ENCODE measurements at places on chromosomes 12 and 14.

DNA sequence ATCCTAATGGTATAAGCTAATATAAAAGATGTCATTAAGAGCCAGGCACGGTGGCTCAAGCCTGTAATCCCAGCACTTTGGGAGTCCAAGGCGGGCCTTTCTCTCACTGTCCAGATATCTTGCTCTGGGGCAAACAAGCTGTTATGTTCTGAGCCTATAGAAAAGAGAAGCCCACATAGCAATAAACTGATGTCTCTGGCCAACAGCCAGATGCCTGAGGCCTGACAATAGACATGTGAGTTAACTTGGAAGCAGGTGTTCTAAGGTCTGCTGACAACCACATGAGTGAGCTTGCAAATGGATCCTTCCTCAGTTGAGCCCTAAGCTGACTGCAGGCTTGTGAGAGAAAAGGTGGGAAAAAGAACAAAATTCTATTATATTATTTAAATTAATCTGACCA is 25.0 kb downstream of the YAF2 start:
- DNase-seq, result no peak

DNA sequence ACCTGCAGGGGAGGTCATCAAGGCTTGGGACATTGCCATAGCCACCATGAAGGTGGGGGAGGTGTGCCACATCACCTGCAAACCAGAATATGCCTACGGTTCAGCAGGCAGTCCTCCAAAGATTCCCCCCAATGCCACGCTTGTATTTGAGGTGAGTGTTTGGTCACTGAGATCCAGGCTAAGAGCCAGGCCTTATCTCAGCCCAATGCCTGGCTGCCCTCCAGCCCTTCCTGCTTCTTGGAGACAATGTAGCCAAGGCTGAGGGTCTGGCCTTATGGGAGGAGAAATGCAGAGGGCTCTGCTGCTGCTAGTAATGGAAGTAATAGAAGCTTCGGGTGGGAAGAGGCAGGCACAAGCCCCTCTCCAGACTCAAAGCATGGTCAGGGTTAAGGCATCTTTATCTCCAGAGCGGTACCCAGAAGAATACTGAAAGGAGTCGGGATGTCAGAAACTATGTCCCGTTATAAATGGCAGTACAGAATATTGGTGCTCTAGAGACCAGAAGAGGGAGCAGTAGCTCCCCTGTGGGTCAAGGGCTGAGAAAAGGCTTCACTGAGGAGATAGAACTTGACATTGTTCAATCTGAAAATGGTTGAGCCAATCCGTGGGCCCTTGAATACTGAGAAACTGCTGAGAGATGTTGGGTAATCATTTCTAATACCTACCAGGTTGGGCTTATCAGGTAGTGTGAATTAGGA is 3.1 kb downstream of the FKBP4 start:
- no peak for DNase-seq

DNA sequence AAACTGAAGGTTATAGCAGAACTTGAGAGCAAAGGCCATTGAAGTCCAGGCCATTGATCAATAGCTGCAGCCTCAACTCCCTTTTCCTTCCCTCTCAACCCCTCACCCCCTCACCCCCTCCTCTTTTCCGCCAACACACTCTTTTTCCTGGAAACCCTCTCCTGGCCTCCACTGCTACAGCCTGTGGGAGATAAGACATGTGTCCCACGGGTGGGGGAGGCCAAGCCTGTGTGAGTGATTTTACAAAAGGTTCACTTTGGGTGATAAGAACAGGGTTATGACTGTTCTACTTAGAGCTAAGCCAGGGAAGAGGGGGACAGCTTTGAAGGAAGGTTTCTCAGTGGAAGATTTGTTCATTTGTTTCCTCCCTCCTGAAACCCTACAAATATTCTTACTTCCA is 9.2 kb upstream of the FGF23 start:
- DNase-seq, result no peak

DNA sequence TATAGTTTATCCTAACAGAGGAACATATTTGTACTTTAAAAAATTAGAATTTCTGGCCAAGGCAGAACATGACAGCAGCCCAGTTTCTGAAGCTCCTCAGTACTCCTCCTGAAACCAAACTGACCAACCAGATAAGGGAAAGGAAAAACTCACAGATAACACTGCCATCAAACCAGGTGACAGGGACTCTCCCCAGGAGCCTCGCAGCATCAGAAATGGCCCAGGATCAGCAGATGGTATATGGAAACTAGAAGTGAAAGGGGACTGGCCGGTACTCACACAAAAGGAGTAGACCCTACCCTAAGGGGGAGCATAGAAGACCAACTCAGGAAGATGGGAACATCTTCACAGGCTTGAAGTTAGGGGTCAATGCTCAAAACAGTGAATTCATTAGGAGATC is 22.0 kb downstream of the GALC start:
- no peak for DNase-seq

DNA sequence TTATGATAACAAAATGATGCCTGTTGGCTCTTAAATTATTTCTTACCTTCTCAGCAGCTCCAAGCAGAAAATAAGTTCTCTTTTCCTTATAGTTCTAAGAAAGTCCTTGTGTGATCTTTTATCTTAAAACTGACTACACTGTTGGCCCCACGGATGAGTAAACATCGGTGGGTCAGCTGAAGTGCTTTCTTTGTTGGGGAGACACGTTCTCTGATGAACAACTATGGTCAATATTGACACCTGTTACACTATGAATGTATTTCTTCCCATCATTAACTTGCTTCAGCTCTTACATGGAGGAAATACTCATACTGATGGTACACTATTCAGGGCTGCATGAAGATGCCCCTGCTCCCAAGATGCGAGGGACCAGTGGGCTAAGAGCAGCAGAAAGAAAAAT is 110.8 kb upstream of the EEA1 start:
- DNase-seq, result no peak

GRCh38 chr14:68655021-68655831 is 137.6 kb downstream of the ZFP36L1 start:
- DNase-seq, result no peak

DNA sequence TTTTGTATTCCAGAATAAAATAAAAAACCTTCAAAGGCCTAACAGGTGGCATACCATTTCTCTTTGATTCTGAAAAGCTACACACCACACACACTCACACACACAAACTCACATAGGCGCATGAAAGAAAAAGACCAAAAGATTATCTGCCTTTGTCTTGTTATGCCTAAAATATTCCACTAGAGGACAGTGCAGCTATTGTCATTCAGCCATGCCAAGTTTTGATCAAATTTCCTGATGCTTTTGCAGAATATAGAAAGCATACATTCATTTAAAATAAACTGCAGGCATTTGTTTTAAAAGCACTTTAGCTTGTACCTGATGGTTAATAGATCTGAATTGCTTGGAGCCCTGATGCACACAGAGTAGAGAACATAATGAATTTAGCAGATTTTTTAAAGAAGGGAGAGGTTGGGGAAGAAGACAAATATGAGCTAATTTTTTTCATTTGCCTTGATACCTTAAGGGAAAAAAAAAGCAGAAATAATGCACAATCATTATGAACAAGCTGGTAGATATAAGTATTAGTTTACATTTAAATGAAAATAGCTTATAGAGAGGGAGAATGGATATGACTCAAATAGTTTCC is 1766.9 kb upstream of the SEL1L start:
- no peak for DNase-seq
